GM23338 (cell line): ENCODE measurements at places on chromosomes 12 and 14.

GRCh38 chr14:73755434-73756014 is 41.3 kb upstream of the PNMA1 start:
- DNase-seq: no peak

GRCh38 chr14:23398348-23398747 is 9.7 kb downstream of the MYH6 start:
- DNase-seq: no peak

DNA sequence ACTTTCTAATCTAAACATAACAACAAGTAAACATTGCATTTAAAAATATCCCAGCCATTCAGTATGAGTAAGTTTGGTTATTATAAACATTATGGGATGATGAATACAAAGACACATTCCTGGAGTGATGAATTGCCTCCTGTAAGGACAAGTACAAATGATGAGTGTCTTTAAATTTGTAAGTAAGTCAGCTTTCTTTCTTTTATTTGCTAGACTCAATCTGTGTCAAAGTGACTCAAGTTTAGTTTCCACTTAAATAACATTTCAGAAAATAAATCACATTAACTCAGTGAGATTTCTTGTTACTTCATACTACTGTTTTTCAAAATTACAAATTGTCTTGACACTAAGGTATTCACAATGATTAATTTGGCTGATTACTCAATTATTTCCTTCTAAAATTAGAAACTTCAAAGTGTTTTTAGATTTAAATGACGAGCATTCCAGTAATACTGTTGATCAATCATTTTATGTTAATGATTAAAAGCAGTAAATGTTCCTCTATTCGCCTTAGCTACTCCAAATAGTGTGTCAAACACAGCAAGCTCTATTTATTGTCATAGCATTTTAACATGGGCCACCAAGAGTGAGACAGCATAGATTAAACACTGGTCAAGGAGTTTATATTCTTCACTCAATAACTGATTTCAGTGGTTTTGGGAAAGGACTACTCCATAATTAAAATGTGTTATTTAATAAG is 658.0 kb upstream of the MDGA2 start:
- DNase-seq: no peak

DNA sequence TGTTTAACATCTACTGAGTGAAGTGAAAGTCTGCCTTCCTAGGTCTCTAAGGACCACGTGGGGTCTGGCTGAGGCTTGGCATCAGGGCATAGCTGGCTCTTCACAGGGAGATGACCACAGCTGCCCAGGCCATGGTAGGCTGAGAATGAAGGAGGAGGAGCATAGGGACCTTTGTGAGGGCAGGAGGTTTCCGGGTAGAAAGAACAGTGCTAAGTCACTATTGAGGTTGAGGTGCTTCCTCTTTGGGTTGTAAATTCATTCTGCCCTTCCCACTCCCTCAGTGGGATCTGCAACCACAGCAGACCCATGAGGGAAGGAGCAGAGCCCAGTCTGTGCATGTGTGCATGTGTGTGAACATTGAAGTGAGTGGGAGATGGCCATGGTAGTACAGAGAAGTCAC is 909.6 kb downstream of the VRK1 start:
- DNase-seq: no peak

- peak; percentile 68 for DNase-seq
These were observed 16.6 kb upstream of the RND1 start for GRCh38 chr12:48882315-48882687.

DNA sequence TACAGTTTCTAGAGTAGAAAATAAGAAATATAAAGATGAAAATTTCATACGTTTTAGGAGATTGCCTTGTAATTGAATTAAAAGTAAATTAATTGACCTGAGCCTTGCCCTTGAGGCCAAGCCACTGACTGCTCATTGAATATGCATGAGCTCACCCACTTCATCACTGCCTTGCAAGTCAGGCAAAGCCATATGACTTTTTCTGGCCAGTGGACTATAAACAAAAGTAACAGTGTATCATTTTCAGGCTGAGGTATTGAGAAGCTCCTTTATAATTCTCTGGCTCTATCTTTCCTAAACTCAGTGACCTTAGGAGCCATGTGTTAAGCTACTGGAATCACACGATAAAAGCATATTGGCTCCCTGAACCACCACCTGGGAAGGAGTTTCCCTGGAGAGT is 369.3 kb downstream of the NUAK1 start:
- DNase-seq: no peak

DNA sequence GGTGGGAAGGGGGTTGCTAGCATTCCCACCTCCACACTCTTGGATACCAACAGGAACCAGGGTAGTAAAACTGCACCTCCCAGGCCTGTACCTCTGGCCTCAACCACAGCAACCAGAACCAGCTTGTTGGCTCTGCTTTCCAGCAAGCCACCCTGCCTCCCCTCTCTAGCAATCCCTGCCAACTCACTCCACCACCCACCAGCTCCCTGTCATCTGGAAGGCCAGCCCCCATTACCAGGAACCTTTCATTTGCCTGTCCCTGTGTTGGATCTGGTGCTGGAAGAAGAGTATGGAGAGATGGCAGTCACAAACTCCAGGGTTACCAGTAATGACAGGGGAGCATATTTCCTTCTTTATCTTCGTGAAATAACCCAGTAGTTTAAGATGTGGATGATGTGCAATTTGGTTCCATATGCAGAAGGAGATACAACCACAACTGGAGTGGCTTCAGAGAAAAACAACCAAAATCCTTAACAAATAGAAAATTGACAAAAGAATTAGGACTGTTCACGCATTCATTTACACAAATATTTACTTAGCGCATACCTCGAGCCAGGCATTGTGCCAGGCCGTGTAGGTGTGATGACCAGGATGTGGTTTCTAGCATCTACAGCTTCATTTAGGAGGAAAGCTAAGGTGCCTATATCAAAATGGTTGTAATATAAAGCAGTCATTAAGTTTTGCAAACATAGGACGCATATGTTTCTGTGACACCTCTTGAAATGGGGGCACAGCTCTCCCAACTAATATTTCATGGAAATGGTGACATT is 3.4 kb downstream of the B4GALNT3 start:
- no peak for DNase-seq

- DNase-seq: no peak
These were observed 2.9 kb upstream of the CHGA start for GRCh38 chr14:92920001-92920400.

DNA sequence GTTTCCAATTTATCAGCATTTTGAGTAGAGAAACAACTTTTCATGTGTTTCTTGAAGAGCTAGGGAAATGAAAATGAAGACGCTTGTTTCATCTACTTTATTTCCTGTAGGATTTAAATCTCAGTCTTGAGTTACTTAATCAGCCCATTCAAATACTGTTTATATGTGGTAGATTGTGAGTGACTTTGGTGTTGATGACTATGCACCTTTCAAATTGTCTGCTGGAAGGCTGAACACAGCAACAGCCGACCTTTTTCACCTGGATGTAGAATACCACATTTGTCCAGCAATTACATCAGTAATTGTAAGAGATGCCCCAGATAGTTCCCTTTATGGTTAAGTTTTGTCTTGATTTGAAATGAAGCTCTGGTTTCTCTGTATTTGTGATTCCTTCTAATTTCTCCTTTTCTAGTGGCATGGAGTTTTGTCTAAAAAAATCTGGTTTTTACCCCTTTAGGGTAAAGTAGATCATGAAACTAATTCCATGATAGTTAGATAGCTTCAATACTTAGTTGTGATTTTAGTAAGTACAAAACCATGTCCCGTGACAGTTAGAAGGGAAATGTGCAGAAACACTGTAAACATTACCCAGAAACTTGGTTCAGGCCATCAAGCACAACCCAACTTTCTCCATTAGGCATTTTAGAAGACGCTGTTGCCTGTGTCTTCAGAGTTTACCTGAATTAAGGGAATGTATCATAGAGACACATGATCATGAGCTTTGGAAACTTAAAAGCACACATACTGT is 165.0 kb downstream of the SRGAP1 start:
- DNase-seq: no peak

DNA sequence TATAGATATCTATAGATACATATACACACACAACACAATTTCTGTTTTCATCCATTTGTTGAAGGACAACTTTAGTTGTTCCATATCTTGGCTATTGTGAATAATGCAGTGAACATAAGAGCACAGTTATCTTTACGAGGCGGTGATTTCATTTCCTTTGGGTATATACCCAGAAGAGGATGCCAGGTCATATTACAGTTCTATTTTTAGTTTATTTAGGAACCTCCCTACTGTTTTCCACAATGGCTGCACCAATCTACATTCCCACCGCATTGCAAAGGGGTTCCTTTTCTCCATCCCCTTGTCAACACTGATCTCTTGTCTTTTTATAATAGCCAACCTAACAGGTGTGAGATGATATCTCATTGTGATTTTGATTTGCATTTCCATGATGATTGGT is 143.4 kb upstream of the ARHGAP5 start:
- peak; percentile 60 for DNase-seq

- no peak for DNase-seq
These were observed 7.9 kb upstream of the GNG2 start for GRCh38 chr14:51852541-51852940.

DNA sequence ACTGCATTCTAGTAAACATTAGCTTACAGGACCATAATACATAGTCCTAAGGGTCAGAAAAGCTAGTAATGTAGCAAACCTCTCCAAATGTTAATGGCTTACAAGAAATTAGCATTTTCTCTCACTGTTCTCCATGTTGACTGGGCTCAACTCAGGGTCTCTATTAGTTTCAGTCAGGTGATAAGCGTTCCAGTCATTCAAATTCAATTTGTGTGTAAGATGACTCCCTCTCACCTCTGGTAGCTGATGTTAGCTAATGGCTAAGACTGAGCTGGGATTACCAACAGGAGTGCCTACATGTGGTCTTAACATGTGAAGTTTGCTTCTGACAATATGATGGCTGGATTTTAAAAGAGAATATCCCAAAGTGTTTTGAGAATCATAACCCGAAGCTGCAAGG is 630.5 kb upstream of the USP15 start:
- peak; percentile 58 for DNase-seq

DNA sequence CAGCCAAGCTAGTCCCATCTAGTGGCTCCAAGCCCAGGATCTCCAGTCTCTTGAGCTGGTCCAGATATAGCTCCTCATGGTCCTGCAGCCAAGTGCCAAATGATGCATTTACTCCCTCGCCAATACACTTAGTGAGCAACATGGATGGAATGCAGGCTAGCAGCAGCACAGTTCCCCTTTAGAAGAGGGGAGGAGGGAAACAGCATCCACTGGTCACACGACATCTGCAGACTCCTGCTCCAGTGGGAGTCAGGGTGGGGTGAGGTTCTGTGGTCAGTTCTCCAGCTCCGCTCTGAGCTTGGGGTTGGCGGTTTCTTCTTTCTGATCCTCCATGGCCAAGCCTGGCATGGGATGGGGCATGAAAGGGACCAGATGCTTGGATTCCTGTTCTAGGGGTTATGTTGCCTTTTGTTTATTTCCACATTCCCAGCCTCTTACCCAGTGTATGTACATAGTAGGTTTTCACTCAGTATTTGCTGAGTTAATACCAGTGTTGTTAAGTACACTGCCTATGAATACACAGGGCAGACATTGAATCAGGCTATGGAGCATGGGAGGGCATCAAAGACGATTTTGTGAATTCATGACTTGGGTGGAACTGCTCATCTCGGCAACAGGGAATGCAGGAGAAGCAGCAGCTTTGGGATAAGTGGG is 57.3 kb downstream of the GALNT16 start:
- DNase-seq: no peak

DNA sequence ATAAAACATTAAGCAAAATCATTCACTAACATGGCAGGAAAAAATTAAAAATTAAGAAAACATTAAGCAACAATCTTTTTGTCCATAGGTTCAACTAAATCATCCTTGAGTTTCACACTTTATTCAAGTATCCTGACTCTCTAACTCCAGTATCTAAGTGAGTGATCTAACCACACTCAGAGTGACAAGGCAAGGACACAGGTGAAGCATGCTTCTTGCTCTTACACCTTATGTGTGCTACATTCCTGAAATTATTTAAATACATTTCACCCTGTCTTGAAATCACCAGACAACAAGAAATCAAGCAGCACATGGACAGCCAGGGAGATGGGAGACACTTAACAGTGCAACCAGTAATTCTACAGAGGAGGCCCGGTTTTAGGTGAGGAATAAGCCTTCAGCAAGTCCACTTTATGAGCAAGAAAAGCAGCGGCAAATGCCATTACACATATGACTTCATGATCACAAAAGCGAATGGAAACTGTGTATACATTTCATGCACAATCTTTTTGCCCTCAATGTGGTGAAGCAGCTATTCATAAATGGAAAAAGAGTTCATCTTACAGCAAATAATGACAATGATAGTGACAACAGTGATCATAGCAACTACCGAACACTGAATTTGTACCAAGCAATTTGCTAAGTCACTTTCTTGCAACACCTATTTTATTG is 37.4 kb downstream of the PHLDA1 start:
- no peak for DNase-seq

DNA sequence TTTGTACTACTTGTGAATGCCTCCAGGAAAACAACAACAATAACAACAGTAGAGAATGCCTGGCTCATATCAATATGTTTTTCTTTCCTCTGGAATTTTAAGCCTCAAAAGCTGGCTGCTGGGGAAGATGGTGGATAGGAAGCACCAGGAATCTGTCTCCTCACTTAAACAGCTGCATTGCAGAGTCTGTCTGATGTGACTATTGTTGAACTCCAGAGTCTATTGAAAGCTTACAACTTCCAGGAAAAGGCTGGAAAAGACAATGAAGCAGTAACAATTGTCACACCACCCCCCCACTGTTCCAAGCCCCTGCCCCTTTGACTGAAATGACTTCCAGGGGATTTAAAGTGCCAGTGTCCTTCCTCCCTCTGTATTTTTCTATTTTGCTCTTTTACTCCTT is 309.7 kb downstream of the BMP4 start:
- DNase-seq: peak; percentile 33

DNA sequence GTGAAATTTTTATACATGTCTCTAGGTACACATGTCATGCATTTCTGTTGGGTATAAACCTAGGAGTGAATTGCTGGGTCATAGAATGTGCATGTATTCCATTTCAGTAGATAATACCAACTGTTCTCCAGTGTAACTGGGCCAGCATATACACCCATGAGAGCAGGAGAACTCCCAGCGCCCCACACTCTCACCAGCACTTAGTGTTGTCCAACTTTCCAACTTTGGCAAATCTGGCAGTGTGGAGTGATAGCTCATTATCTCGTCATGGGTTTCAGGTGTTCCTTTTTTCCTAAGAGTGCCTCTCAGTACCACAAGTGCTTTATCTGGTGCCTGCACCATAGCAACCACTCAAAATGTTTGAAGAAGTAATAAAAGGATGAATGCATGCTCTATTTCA is 40.1 kb downstream of the NGB start:
- no peak for DNase-seq

DNA sequence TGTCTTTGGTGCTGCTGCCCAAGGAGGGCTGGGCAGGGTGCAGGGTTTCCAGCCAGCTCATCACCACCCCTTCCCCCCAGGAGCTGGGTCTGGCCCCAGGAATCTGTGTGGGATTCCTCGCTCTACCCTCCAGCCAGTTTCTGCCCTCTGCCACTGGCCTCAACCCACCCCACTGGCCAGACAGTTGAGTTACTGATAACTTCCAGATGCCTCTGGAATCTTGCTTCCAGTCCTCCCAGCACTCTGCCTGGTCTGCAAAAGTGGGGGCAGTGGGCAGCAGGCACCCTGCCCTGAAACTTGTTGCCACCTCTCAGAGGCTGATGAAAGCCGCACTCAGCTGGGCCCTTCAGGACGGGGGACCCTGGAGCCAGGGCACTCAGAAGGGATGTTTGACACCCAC is 20.1 kb upstream of the TBX3 start:
- no peak for DNase-seq
